ENCODE measurements at places on chromosomes 3 and 15.
A peak's percentile ranks its signal among the peaks of the same experiment; 100 is the strongest.

DNA sequence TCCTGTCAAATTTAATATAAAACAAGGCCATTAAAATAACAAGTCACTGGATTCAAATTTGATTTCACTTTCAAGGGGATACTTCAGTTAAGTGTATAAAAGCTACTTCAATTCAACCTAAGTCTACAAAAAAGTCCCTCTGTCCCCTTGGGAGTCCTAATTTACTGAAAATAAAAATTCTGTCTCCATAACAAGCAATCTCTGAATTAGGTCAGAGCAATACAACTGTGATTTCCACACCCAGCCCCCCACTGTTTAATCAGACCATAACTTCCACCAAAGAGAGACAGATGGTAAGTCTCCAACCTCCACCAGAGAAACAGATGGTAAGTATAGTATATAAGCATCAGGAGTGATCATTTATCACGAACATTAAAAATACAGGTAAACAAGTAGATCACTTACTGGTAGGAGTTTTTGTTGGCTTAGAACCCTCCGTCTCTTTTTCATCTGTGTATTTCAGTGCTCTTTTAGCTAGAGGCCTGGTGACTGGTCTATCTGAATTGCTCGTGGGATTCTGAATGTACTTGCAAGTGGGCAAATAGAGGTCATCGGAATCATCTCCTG, 12.1 kb downstream of the SGO1 start:
- no peak for DNase-seq

DNA sequence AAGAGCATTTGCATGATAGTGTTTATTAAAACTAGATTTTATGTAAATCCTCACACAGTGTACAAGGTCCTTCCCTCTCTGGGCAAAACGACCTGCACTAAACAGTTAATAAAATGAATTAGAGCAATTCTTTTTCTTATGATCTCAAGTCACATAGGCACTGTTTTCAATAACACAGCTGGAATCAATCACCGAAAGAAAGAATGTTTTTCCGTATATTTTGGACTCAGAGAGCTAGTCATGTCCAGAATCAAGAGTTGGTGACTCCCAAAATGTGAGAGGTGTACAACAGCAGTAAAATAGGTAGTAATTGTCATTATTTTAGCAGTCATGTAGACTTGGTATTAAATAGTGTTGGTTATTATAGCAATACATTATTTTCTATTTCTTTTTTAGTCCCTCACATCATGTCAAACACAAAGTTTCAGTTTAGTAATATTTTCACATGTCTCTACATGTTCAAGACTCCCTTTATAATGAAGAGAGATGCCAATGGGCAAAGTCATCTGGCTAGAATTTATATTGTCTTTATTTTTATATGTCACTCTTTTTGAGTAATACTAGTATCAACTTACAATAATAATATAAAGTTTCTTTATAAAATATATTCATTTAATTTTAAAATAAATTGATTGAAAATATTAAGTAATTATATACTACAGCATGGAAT, 448.6 kb upstream of the CDIN1 start:
- DNase-seq = no peak

GRCh38 chr3:125207507-125207906, 5.0 kb downstream of the SLC12A8 start:
- DNase-seq = no peak

- no peak for DNase-seq
Observed at GRCh38 chr3:107413264-107413663, 36.0 kb downstream of the CCDC54 start.

GRCh38 chr3:63912768-63913588, 795 bp upstream of the SCAANT1 start:
- peak; percentile 17 for DNase-seq

DNA sequence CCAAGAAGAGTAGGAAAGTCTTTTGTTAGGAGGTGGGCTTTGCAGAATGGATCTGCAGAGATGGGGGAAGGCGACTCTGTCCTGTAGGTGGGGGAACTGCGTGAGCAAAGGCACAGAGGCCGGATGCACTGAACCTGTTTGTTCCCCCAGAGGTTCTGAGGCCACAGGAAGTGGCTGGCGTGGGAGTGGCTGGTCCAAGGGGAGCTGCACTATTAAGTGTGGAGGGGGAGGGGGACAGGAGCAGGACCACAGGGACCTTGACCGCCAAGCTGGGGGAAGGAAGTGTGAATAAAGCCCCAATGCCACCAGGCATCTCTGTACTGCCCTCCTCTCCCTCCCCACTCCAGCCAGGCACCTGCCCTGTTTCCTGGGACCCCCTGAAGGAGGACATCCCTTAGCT, 51.8 kb downstream of the CYP11A1 start:
- no peak for DNase-seq
